Endothelial cell (in vitro differentiated cells): ENCODE measurements at places on chromosomes 12 and 14.

GRCh38 chr14:49428076-49428475, 158.1 kb downstream of the RPS29 start:
- no peak for DNase-seq
- H3K4me1 ChIP-seq, result no peaks in the 10 kb centered on the region
- no peak overlapping the region for H3K4me3 ChIP-seq

DNA sequence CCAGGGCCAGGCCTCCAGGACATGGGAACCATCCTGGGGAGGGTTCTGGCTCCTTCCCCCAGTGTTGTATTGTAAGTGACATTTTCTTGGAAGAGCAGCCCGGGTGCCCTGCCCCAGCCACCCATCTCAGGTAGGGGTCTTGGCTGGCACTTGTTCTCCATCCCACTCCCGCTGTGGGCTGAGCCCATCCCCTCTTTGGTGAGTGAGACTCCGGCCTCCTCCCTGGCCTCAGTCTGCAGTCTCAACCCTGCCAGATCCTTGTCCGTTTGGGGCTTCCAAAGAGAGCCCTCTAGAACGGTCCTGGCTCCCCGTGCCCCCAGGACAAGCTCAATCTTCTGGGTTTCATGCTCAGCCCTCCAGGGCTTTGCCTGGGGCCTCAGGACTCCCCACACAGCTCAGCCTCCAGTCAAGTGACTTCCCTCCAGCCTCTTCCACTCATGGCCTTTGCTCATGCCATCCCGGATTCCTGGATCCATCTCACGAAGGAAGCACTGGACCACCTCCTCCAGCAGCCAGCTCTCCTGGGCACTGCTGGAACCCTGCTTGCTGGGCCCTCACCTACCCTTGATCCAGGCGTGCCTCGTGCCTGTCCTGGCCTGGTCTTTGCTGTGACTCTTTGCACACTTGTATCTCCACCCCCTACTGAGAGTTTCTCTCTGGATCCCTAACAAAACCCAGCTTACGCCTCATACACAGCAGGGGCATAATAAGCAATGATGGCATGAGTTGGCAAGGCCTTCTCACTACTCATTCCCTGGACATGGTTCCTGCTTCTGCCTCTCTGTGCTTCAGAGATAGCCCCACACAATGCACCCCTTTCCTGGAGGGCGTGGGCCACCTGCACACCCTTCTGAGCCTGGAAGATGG, 297.4 kb upstream of the RTL1 start:
- peaks cover 7% of the 10 kb centered on the region for H3K27me3 ChIP-seq
- no peak overlapping the region for H3K4me3 ChIP-seq
- no peak for DNase-seq
- H3K4me1 ChIP-seq, result no peaks in the 10 kb centered on the region
- no peak overlapping the region for H3K27ac ChIP-seq
- peaks cover 6% of the 10 kb centered on the region for H3K36me3 ChIP-seq

- H3K4me1 ChIP-seq, result peaks cover 20% of the 10 kb centered on the region
- peak; percentile 33 for DNase-seq
- no peak overlapping the region for H3K4me3 ChIP-seq
- H3K27ac ChIP-seq, result peak overlapping the region; percentile 78
- peaks cover 2% of the 10 kb centered on the region for H3K27me3 ChIP-seq
- H3K36me3 ChIP-seq, result no peaks in the 10 kb centered on the region
Observed at GRCh38 chr12:64181430-64182291, 40.4 kb downstream of the KICS2 start.

- H3K4me1 ChIP-seq, result no peaks in the 10 kb centered on the region
- H3K4me3 ChIP-seq, result no peak overlapping the region
- no peaks in the 10 kb centered on the region for H3K27me3 ChIP-seq
- no peak overlapping the region for H3K27ac ChIP-seq
- no peaks in the 10 kb centered on the region for H3K36me3 ChIP-seq
Observed at GRCh38 chr12:16949371-16949770, 343.4 kb upstream of the LMO3 start.

- H3K4me1 ChIP-seq, result peaks cover 11% of the 10 kb centered on the region
- DNase-seq, result no peak
- peak overlapping the region; percentile 47 for H3K4me3 ChIP-seq
- H3K27ac ChIP-seq, result peak overlapping the region; percentile 24
- peaks cover 18% of the 10 kb centered on the region for H3K27me3 ChIP-seq
- H3K36me3 ChIP-seq, result peaks cover 43% of the 10 kb centered on the region
Observed at GRCh38 chr12:57528831-57529555, 6.4 kb downstream of the MBD6 start.

DNA sequence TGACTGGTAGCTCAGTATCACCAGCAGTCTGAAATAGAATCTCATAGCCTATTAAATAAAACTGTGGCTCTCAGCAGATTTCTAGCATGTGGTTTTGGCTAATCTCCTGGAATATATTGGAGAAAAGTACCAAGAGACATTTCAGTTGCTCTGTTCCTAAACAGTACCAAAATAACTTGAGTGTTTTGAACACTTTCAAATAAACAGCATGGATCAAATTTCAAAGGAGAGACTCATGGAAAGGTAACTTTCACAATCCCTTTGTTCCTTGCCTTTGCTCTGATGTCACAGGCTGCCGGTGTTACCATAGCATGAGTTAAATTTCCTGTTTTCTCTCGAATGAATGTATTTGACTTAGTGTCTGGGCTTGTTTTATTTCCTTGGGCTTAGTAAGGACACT, 3.4 kb downstream of the ARG2 start:
- peaks cover 4% of the 10 kb centered on the region for H3K36me3 ChIP-seq
- peak overlapping the region; percentile 99 for H3K27ac ChIP-seq
- DNase-seq, result no peak
